ENCODE measurements at places on chromosomes 1 and 21.

- DNase-seq, result no peak
Measured at GRCh38 chr1:179545321-179545720, 30.4 kb downstream of the NPHS2 start.

DNA sequence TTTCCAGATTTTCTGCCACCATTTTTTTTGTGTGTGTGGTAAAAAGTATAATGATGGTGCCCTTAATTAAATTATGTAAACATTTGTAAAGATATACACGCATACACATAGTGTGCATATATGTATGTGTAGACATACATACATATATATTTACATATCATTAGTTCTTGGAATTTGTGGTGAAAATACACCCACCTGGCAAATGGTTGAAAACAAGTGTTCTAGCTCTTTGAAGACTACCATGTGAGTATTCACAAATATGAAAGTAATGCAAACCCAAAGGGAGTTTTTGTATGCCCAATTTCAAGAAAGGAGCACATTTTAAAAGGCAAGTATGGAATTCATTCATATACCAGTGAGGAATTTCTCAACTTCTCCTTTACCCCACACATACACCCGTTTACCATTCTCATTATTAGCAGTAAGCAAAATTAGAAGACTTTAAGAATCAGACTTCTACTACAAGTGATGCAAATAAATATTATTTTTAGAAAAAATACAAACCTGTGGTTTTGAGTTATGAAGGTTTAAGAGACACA lies 8.0 kb downstream of the RABGAP1L start:
- no peak for DNase-seq

DNA sequence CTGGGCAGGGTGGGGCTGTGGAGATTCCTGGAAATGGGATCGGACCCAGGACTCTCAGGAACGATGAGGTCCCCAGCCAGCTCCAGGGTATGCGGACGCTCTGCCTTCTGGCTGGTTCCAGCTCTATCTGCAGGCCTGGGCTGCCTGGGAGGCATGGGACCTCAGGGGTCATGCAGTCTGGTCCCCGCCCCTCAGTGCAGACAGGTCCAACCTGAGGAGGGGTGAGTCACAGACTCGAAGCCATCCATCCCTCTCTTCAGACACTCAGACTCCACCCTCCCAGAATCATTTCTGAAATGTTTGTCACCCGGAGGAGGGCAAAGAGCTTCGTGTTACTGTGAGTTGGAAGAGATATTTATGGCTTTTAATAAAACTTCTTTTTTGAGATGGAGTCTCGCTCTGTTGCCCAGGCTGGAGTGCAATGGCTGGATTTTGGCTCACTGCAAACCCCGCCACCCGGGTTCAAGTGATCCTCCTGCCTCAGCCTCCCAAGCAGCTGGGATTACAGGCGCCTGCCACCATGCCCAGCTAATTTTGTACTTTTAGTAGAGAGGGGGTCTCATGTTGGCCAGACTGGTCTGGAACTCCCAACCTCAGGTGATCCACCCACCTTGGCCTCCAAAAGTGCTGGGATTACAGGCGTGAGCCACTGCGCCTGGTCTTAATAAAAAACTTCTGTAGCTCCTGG lies 5.9 kb upstream of the MYOM3 start:
- no peak for DNase-seq

- no peak for DNase-seq
Measured at GRCh38 chr1:42926879-42927242, 31.8 kb downstream of the SLC2A1 start.

GRCh38 chr1:12132078-12132477 lies 34.7 kb upstream of the TNFRSF1B start:
- DNase-seq, result no peak

- no peak for DNase-seq
Measured at GRCh38 chr1:159872891-159873290, 10.4 kb upstream of the VSIG8 start.

GRCh38 chr1:198841477-198841876 lies 202.6 kb downstream of the PTPRC start:
- no peak for DNase-seq

DNA sequence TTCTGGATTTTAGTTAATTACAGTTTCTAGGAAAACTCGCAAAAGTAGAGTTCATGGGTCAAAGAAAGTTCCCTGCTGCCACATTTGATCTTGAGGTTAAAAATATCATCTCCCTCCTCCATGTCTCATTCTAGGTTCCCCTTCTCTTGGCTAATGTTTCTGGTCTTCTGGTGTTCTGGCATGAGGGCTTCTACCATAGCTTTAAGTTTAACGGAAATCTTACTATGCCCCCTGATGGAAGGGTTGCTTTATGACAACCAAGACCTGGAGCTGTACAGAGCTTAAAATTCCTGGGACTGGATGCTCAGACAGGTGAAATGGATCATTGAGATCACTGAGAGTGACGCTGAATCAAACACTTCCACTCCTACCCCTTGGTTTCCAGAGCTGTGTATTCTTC lies 1881.7 kb downstream of the MRPL39 start:
- no peak for DNase-seq

GRCh38 chr1:179323436-179323835 lies 29.8 kb downstream of the SOAT1 start:
- no peak for DNase-seq

DNA sequence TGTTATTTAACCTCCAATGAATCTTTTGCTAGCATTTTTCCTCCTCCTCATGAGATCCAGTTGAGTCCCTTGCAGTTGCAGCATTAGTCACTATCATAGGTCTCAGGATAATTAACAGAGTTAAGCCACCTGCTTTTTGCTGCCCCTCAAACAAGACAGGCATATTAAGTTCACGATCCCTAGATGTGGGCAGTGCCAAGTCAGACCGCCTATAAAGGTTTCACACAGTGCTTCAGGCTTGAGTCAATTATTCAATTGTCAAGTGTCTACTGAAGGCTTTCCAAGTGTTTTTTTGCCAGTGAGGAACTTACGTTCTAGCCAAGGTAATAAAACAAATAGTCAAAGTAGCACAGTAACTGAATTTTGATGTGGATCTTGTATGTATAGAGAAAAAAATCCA lies 175.0 kb downstream of the DAB1 start:
- no peak for DNase-seq

- DNase-seq, result no peak
Measured at GRCh38 chr1:185367218-185367617, 50.2 kb upstream of the IVNS1ABP start.

GRCh38 chr1:230747890-230748800 lies 957 bp downstream of the CAPN9 start:
- DNase-seq, result no peak

- DNase-seq, result no peak
Measured at GRCh38 chr21:45048026-45048698, 26.2 kb upstream of the ADARB1 start.

GRCh38 chr1:206447422-206447765 lies 22.9 kb upstream of the IKBKE start:
- DNase-seq, result no peak

- DNase-seq, result peak; percentile 68
Measured at GRCh38 chr1:27300341-27301051, 21.5 kb upstream of the TMEM222 start.

DNA sequence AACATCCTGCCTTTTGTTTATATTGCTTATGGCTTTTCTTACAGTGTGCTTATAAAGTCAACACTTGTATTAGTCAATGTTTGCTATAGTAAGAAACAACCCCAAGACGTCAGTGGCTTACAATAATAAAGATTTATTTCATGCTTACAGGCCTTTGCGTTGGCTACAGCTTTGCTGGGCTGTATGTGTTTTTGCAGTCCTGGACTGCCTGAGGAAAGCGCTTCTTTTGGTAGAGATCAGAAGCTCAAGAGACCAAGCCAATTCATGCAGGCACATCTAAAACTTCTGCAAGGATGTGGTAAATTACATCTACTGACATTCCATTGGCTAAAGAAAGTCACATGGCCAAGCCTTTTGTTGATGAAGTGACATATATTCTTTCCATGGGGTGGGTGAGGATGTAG lies 17.5 kb upstream of the PRKAA2 start:
- no peak for DNase-seq

GRCh38 chr1:90107990-90108389 lies 113.1 kb downstream of the ZNF326 start:
- no peak for DNase-seq

DNA sequence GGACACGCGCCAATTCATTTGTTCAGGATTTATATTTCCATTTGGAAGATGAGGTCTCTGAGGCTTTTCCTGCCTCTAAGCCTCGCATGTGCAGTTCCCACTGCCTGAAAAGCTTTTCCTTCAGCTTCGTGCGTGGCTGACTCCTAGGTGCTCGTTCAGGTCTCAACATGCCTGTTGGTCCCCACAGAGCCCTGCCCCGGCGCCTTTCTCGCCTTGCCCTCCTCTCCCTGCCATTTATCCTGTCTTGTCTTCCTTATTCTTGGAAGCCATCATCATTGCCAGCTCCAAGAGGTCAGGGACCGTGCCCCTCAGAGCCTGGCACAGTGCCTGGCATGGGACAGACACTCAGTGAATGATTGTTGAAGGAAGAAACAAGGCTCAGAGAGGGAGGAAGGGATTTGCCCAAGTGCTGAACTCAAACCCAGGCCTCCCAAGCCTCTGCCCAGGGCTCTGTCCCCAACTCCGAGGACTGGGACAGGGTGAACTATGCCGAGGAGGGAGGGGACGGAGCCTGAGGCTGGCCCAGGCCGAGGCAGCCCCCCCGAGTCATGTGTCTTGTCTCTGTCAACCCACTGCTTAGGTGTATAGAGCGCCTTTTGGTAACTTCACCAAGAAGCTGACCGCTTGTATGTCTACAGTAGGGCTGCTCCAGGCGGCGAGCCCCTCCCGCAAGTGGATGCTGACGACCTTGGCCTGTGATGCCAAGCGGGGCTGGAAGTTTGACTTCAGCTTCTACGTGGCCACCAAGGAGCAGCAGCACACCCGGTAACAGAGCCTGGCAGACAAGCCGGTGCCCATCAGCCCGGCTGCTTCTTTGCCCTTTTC lies 47.3 kb downstream of the DISP3 start:
- no peak for DNase-seq

GRCh38 chr21:31489014-31489413 lies 145.0 kb upstream of the TIAM1 start:
- DNase-seq, result no peak

- no peak for DNase-seq
Measured at GRCh38 chr1:245871915-245872314, 635.2 kb downstream of the SMYD3 start.

DNA sequence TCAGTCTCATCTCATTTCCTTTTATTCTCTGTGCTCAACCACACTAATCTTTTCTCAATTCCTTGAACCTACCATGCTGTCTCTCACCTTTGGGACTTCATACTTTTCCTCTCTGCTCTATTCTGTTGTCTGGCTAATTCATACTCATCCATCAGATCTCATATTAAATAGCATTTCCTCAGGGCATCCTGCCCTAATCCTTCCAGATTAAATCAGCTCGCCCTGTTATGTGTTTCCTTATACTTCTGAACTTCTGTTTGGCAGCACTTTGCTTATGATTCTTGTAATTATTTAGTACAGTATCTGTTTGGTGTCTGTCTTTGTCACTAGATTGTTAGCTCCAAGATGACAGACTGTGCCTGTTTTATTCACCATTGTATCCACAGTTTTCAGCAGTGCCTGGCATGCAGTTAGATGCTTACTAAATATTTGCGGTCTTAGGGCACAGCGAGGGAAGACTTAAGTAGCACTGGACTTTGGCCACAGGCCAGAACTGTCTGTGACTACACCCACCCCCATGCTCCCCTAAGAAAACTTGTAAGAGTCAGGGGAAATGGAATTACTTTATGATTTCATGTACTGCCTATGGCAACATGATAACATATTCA lies 9.9 kb upstream of the CAP1 start:
- no peak for DNase-seq

Measured in activated CD4-positive, alpha-beta T cell treated with anti-CD3 and anti-CD28 coated beads for 1 hour (primary cell).